ENCODE measurements at places on chromosomes 12 and 14.

DNA sequence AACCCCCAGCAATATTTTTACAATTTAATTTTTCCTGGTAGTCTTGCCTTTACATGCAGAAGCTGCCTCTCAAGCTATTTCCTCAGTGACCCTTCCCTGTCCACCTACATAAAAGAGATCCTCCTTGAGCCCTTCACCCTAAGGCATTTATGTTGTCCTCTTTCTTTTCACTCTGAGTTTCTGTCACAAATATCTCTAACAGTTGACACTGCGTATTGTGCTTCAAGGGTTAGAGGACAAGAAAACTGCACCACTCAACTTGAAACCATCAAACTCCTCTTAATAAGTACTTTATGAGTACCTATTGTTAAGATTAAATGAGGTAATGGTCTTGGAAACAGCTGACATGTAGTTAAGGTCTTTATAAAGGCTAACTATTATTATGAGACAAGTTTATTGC is 557.7 kb downstream of the TRHDE start:
- ATAC-seq, result no peak

GRCh38 chr14:34776611-34777010 is 62.2 kb upstream of the CFL2 start:
- ATAC-seq, result no peak

GRCh38 chr12:130463818-130464670 is 126.4 kb downstream of the PIWIL1 start:
- no peak for ATAC-seq

GRCh38 chr14:100617410-100618317 is 30.4 kb upstream of the BEGAIN start:
- ATAC-seq, result no peak

DNA sequence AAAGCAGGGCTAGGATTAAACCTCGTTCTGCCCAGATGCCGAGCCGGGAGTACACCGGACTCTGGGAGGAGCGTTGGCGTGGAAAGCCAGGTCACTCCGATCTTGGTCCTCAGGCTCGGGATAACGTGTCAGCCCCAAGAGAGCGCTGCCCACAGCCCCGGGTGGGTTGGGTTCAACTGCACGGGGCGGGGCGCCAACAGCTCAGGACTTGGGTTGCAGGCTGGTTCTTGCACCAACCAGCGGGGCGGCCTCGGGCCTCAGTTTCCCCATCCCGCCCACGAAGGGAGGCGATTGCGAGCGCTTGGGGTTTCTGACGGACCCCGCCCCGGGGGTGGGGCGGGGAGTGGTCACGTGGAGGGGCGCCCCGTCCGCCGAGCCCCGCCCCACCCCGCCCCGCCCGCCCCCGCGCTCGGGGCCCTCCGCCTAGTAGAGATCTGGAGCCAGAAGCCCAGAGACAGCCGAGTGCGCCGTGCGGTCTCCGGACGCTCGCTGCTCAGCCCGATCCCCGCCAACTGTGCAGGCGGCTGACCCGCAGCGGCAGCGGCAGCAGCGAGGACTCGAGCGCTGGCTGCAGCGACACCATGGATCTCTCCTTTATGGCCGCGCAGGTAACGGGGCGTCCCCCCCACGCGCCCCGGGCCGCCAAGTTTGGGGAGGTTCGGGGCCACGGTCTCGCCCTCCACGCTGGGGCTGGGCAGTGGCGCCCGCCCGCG is at the start of gene C14orf132:
C14orf132 (plus strand) TSS at position 443 of the 713 bp plus-strand sequence; CDS start at position 582, 139 bp downstream.
- ATAC-seq, result peak; percentile 83

- ATAC-seq, result no peak
Observed at GRCh38 chr14:23385642-23386265, 8.9 kb downstream of the CMTM5 start.

GRCh38 chr12:102551186-102551585 is 70.8 kb upstream of the IGF1 start:
- no peak for ATAC-seq

GRCh38 chr12:122537021-122537420 is 10.0 kb downstream of the KNTC1 start:
- no peak for ATAC-seq

GRCh38 chr12:21827083-21827482 is 52.6 kb upstream of the KCNJ8 start:
- ATAC-seq, result no peak

- ATAC-seq, result no peak
Observed at GRCh38 chr12:94309373-94309772, 150.3 kb downstream of the CEP83 start.

All from gastroesophageal sphincter (tissue), 4 donors.